ENCODE measurements at places on chromosomes 7 and 10. TPM values are rescaled to one million over a fixed set of nuclear protein-coding genes. Genes with fewer than 3 reads are reported as not detected.

Gene RSPH10B2
- total RNA-seq, result 0.05 TPM

Gene METTL27
- total RNA-seq, result 2.3 TPM

Gene GIMAP5
- not detected for total RNA-seq

Gene EZH2
- 39.5 TPM for total RNA-seq

GRCh38 chr7:7944619-7945282, 23.8 kb upstream of the GLCCI1 start:
- no peak for DNase-seq

DNA sequence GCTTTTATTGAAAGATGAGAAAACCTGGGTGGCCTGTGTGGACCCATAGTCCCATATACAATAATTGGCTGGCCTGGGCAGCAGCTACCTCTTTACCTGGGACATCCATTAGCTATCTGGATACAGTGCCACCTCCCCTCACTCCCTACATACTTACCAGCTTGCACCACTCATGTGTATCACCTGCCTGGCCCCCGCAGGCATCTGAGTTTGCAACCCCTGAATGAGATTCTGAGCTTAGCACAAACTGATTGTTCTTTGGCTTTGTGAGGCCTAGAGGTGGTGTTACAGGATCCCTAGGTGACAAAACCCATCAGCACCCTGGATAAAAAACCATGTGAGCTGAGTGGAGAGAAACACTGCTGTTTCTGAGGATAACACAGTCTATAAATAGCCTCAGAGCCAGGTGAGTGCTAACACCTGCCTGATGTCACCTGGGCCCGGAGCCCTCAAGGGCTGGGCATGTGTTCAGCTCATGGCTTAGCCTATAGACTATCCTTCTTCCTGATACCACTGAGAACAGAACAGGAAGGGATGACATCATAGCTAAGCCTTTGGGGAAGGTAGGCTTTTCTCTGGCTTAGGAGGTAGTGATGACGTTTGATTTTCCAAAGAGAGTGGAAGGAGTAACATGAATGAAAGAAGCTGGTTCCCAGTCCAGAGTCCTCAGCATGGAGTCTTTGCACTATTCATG, 2.6 kb upstream of the PPIF start:
- no peak for DNase-seq

DNA sequence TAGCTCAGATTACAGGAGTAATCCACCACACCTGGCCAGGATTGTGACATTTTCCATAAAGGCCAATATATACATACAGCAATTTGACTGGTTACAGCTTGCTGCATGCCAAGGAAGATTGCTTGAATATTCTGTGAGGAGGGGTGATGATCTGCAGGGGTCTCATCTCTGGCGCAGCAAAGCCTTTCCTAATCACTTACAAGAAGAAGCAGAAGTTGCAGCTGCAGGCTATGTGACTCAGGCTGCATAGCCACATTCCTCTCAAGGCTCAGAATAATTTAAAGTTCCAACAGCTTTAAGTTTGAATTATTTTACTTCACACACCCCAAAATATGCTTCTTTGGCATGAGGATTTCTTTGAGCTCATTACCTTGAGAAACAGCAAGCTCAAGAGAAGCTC, 11.4 kb upstream of the RASGEF1A start:
- no peak for DNase-seq

- DNase-seq, result no peak
These were observed 3.4 kb upstream of the PPP1R17 start for GRCh38 chr7:31683445-31684225.
